Stimulated activated naive B cell treated with anti-CD40 and anti-IgM and Interleukin-4, amounts not matched to agents 10 μg/mL and 1 μg/mL and 100 μg/mL, for 72 hours (primary cell): ENCODE measurements at places on chromosomes 11 and 22.

- DNase-seq = no peak
Measured at GRCh38 chr11:127182586-127183203, 182.1 kb upstream of the KIRREL3 start.

DNA sequence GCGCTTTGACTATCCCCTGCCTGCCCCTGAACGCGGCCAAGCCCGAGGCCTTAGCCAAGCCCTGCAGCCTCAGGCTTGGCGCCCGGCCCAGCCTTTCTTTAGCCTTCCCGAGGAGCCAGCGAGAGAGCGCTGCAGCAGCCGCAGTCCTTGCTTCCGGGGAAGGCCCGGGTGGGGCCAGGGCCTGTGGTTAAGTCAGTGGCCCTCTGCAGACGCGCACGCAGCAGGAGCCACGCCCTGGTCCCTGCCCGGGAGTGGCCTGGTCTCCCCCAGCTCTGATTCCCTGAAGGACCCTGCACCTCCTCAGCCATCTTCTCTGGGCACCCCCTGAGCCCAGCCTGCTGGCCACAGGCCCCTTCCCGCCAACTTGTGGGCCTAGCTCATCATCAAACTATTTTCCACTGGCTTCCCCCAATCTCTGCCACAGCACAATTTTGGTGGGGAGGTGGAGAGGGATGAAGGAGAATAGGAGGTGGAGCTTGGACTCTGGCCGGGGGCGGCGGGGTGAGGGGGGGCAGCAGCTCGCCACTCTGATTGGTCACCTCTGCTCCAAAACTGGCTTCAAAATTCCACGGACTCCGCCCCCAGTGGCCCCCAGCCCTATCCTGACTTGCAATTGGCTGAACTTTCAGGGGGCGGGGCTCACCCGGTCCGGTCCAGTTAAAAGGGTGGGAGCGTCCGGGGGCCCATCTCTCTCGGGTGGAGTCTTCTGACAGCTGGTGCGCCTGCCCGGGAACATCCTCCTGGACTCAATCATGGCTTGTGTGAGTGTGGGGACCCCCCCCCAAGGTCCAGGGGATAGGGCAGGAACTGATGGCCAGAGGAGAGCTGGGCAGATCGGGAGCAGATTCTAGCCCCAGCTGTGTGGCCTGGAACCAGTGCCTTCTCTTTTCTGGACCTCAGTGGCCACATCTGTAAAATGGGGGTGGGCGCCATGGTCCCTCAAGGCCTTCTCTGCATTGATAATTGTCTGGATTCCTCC, at the start of gene LGALS1:
Gene LGALS1 (plus strand): TSS at position 686 of the 979 bp plus-strand sequence. CDS start 67 bp downstream, at position 753.
- DNase-seq = peak; percentile 65

- no peak for DNase-seq
Measured at GRCh38 chr11:64267207-64267945, 16.0 kb downstream of the PLCB3 start.

DNA sequence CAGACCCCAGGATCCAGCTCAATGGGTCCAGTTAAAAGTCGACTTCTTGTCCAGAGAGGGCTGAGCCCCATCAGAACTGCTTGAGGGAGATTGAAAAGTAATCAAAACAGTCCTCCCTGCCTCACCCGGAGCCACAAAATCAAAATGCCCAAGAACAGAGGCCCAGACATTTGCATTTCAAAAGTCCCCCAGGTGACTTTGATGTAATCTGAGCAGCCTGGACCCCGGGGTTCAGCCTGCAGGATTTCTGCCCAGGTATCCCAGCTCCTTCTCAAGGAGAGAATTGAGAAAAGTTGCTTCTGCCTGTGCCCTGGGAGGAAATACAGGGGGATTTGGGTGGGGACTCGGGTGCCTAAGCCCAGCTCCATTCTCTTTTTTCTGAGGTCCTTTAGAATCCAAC, 1385.0 kb downstream of the TBC1D22A start:
- no peak for DNase-seq

- peak; percentile 10 for DNase-seq
Measured at GRCh38 chr11:55658031-55658573, 3.9 kb upstream of the OR4C6 start.

DNA sequence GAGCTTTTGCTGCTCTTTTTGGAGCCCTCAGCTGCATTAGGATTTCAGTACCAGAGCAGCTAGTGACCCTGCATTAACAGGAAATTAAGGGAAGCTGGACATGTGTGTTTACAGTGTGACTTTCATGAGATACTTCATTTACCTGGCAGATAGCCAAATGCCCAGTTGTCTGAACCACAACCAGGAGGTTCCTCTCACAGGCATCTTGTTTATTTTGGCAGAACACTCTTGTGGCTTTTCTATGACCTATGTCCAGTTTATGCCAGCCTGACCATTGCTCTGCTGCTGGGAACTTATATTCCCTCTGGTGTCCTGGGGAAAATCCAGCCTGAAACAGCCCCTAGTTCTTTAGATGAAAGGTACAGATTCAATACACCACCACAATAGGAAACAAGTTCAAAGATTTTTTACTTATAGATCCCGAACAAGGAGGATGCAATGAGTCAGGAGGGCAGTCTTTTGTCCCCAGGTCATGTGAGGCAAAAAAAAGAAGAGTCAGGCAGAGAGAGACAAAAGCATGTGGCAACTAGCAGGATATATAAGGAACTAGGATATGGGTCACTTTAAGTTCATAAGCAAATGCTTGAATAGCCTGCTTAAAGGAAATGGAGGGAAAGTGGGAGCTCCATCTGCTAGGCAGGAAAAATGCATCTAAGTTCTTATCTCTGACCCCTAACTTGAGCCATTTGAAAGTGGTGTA, 379.3 kb downstream of the INSC start:
- DNase-seq = no peak

DNA sequence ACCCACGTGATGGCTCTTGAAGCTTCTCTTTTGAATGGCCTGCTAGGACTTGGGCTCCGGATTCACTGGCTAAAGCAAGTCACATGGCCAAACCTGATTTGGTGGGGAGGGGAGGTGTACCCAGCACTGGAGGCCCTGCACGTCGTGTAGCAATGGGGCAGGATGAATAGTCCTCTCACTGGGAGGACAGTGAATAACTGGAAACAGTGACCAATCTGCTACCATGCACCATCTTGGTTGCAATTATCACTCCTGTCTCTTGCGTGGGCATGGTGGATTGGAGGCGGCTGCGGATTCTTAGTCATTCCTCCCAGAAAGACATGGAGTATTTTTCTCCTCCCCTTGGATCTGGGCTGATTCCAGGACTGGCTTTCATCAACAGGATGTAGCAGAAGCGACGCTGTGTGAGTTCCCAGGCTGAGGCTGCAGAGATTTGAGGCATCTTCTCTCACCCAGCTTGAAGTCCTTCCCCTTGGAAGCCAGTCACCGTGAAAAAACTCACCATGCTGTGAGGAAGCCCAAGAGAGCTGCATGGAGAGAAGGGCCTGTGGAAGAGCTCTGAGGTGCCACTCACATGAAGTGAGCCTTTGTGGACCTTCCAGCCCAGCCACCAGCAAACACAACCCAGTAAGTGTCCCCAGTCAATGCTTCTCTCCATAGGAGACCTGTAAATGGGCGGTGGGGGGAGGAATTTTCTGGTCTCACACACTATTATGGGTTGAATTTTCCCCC, 70.4 kb downstream of the IGLL1 start:
- DNase-seq = no peak

DNA sequence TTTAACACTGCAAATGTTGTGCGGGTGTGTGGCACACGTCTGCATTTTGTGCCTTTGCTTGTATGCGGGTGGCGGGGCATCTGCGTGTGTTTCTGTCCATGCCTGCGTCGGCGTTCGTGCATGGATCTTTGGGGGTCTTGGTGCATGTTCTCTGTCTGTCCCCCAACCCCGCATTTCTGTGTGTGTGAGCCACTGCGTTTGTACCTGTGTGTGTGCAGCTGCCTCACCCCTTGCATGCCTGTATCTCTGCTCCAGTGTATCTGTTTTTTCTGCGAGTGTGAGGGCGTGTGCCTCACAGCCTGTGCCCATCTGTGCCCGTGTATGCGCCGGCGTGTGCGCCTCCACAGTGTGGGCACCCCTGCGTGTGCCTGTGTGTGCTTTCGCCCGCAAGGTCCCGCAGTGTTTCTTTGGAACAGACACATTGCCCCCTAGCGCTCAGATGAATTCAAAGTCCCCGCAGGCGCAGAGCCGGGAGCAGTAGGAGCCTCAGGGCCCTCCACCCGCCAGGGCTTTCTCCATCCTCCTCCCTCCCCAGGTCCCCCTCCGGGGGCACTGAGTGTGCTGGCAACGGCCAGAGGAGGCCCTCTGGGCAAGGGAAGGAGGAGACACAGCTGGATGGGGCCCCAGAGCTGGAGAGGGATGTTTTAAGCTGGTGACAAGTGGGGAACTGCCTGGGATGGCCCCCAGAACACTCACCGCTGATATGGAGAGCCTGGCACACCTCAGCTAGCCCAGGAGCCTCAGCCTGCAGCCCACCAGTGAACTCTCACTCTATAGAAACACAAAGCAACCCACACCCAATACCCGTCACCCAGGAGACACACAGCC, 3.1 kb upstream of the MN1 start:
- DNase-seq = peak; percentile 30

GRCh38 chr11:116590844-116591570, 181.8 kb downstream of the BUD13 start:
- no peak for DNase-seq

- no peak for DNase-seq
Measured at GRCh38 chr11:88039476-88040147, 135.6 kb downstream of the RAB38 start.

GRCh38 chr22:29994943-29995342, 85.3 kb upstream of the HORMAD2 start:
- DNase-seq = no peak

- no peak for DNase-seq
Measured at GRCh38 chr11:61774411-61774810, 18.0 kb downstream of the TMEM258 start.

DNA sequence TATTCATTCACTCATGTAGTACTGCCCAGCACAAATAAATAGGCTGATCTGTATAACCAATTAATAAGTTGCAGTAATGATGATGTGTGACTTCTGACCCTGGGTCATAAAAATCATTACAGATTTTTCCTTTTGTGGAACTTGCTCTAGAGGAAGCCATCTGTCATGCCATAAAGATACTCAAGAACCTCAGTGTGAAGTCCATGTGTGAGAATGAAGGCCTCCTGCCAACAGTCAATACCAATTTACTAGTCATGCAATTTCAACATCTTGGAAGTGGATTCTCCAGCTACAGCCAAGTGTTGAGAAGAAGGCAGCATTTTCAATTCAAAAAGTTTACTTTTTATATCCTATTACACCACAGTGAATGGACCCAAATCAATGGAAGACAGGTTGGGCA, 435.6 kb upstream of the LRRC4C start:
- no peak for DNase-seq

DNA sequence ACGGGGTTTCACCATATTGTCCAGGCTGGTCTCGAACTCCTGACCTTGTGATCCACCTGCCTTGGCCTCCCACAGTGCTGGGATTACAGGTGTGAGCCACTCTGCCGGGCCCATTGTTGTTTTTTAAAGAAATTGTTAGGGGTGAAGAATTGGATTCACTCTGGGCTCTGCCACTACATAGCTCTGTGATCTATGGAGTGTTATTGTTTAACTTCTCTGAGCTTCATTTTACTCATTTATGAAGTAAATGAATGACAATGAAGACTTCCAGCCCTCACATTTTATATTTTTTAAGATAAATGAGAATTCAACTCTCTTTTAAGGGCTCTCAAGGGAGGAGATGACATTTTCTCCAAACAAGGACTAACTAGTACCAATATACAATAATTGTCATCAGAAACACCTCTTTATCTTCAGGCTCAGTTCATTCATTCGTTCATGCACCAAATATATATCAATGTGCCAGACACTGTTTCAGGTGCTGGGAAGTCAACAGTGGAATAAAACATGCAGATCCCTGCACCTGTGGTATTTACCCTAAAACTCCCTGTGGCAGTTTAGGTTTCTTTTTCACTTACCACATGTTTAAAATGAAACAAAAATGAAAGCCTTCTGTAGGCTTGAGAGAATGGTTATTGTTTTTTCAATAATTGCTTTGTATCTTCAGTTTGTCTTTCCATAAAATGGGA, 23.5 kb upstream of the GRAMD1B start:
- DNase-seq = no peak

GRCh38 chr11:94910779-94911178, 62.6 kb downstream of the CWC15 start:
- DNase-seq = no peak

DNA sequence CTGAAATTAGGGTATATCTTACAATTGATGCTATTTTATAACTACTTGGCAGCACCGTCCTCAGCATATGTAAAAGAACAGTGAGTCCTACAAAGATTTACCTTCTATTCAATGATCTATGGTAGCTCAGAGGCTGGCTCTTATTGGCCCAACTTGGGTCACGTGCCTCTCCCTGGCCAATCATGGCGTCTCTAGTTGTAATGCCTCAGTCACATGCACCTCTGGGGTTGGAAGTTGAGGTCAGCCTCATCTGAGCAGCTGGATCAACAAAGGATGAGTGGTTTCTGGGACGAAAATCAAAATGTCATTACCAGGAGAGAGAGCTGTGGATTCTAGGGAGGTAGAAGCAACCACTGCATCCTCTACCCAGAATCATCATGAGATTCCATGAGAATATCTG, 22.9 kb upstream of the ASPHD2 start:
- no peak for DNase-seq

DNA sequence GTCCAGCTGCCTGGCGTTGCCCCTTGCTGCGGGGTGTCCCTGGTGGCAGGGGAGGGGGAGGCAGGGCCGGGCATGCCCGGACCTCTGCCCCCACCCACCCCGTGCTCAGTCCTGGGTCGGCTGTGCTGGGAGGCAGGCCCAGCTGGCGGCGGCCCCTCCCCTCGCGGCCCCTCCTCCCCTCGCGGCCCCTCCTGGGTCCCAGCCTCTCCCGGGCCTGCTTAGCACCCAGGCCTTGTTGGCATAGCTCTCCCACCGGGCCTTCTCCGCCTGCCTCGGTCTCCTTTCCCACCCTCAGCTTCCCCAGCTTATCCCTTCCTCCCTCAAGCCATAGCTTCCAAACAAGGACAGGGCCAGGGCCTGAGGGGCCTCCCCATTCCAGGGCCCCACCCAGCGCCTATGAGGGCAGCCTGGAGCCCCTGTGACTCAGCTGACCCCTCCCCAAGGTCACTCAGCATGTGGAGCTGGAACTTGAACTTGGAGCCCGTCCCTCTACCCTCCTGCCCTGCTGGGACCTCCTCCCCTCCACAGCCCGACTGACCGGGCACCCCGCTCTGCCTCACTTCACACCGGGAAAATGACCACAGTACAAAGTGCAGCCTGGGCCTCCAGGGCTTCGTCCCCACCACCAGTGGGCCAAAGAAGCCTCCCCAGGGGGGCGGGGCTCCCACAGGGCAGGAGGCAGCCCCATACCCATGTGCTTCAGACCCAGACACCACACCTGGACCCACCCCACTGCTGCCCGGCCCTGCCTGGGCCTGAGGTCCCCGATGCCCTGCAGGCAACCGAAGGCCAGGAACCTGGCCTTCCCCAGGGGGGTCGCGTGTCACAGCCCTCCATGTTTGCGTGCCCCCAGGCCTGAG, 1.2 kb downstream of the EPS8L2 start:
- no peak for DNase-seq
